Stimulated activated CD4-positive, alpha-beta T cell treated with anti-CD3 and anti-CD28 coated beads, Interleukin-1b, Interleukin-23, amount 100 ng/mL, for 1 hour (primary cell): ENCODE measurements at places on chromosomes 7 and 10.

GRCh38 chr7:135509589-135509838 is 388 bp downstream of the CNOT4 start:
- no peak for DNase-seq

- DNase-seq = no peak
Observed at GRCh38 chr7:23532490-23533237, 883 bp upstream of the TRA2A start.

DNA sequence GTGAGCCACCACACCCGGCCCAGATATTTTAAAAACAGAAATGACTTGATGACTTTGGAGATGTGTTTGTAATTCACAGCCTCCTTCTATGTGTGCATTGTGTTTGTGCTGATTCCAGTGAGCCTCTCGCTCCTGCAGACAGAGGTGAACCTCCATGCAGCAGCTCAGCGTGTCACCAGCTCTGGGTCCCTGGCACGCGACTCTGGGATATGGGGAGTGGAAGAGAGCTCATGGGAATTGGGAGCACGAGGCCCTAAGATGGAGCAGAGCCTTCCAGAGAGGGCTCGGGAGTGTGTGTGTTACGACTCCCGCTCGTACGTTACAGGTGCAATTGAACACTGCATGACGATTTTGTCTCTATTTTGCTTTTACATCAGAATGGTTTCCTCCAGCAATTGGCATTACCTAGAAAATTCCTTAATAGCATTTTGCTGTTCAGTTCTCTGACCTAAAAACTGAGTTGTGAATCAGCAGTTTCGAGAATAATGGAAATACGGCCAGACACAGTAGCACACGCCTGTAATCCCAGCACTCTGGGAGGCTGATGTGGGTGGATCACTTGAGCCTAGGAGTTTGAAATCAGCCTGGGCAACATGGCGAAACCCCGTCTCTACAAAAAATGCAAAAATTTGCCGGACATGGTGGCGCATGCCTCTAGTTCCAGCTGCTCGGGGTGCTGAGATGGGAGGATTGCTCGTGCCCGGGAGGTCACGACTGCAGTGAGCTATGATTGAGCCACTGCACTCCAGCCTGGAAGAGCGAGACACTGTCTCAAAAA is 204.6 kb downstream of the CUX1 start:
- no peak for DNase-seq

- DNase-seq = no peak
Observed at GRCh38 chr10:5476918-5477525, 22.3 kb downstream of the CALML5 start.

DNA sequence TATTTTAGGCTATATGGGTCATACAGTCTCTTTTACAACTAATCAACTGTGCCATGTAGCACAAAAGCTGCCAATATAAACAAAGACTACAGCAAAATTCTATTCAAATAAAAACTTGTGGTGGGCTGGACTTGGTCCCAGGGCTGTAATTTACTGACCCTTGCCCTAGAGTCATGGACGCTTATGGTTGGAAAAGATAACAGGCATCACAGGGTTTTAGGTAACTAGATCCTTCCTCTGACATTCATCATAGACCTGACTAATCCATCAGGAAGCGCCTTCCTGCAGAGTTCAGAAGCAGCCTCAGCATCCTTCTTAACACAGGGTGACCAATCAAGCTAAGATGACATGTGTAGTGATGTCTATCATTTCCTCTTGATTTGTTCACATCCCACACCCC is 40.2 kb upstream of the GPAM start:
- DNase-seq = no peak
